ENCODE measurements at places on chromosomes 2 and 18. TPM values are rescaled to one million over a fixed set of nuclear protein-coding genes. Genes with fewer than 3 reads are reported as not detected.

Gene IL36A
- 1.0 TPM for total RNA-seq

Gene VIT
- total RNA-seq, result not detected

Gene CHST10
- total RNA-seq, result 0.34 TPM

Gene TUBA3E
- not detected for total RNA-seq

Gene GAREM2
- total RNA-seq, result 0.34 TPM

Gene C18orf54
- total RNA-seq, result 2.0 TPM

Gene CLIP4
- total RNA-seq, result 128 TPM

Gene OR6B2
- not detected for total RNA-seq

Gene CNTNAP5
- not detected for total RNA-seq

Gene DUSP2
- total RNA-seq, result 13.0 TPM

Gene RAX
- not detected for total RNA-seq

Gene GRHL1
- total RNA-seq, result 32.5 TPM

Gene MOCOS
- total RNA-seq, result 63.1 TPM

Gene TUBA4B
- total RNA-seq, result not detected

Gene CNGA3
- total RNA-seq, result not detected

Gene MPPE1
- total RNA-seq, result 28.7 TPM

Gene SNX17
- 108 TPM for total RNA-seq

Gene SCN7A
- under 0.01 TPM for total RNA-seq

Gene MBD1
- total RNA-seq, result 157 TPM

Measured in nasal cavity respiratory epithelium epithelial cell of viscerocranial mucosa (primary cell).